ENCODE measurements at places on chromosomes 3 and 15.

DNA sequence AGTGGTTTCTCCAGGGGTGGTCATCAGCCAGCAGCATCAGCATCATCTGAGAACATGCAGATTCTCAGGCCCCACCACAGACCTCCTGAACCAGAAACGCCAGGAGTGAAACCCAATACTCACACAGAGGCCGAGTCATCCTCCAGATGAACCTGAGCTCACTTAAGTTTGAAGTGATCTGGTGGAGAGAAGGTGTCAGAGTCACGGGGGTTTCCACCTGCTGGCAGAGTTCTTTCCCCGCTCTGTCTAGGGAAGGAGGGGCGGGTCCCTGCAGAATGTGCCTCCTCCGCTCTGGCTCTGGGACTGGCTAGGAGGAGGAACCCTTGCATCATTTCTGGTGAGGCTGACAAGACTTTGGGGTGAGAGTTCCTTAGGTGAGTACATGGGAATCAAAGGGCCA, 13.3 kb upstream of the KIF23 start:
- no peak for DNase-seq
- no peak overlapping the region for H3K27ac ChIP-seq
- H3K4me1 ChIP-seq, result no peaks in the 10 kb centered on the region

GRCh38 chr3:177444696-177445095, 247.4 kb upstream of the TBL1XR1 start:
- peaks cover 6% of the 10 kb centered on the region for H3K4me1 ChIP-seq
- no peak overlapping the region for H3K27ac ChIP-seq
- no peaks in the 10 kb centered on the region for H3K36me3 ChIP-seq
- no peaks in the 10 kb centered on the region for H3K27me3 ChIP-seq

DNA sequence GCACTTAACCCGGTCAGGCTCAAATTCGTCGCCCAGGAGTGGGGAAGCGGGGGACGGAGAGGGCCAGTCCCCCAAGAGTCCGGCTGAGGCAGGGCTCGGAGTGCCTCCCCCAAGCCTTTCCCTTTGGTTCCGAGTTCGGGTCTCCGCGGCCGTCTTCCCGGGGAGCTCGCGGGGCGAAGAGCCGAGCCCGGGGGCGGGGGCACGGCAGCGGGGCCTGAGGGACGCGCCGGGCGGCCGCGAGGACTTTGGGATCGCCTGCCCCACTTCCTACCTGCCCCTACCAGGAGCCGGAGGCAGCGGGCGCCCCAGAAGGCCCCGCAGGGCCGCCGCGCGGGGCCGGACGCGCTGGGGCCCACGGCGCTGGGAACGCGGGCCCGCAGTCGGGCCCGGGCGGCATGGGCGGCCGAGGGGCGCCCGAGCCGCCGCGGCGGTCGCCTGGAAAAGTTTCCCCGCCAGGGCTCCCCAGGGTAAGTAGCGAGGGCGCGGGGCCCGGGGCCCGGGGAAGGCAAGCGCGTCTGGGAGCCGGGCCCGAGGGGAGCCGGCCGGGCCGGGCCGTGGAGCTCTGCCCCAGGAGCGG, 2.8 kb downstream of the FURIN start:
- peaks cover 7% of the 10 kb centered on the region for H3K36me3 ChIP-seq
- no peaks in the 10 kb centered on the region for H3K27me3 ChIP-seq
- H3K4me3 ChIP-seq, result peak overlapping the region; percentile 78
- peaks cover 39% of the 10 kb centered on the region for H3K4me1 ChIP-seq
- DNase-seq, result no peak

DNA sequence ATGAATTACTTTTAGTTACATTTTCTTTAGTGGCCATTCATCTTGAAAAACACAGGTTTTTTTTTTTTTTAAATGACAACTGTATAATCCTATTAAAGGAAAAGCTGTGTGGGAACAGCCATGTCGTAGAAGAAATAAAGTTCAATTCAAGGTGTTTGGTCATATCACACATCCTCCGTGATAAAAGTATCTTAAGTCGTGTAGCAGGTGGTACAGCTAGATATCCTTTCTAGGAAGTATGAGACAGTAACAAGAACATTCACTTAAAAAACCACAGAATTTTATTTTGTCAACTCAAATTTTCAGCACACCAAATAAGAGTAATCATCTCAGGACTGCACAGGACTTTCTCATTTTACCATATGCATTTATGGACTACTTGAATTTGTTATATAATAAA, 16.1 kb downstream of the ZDHHC23 start:
- no peak overlapping the region for H3K4me3 ChIP-seq
- DNase-seq, result no peak
- peaks cover 7% of the 10 kb centered on the region for H3K36me3 ChIP-seq

DNA sequence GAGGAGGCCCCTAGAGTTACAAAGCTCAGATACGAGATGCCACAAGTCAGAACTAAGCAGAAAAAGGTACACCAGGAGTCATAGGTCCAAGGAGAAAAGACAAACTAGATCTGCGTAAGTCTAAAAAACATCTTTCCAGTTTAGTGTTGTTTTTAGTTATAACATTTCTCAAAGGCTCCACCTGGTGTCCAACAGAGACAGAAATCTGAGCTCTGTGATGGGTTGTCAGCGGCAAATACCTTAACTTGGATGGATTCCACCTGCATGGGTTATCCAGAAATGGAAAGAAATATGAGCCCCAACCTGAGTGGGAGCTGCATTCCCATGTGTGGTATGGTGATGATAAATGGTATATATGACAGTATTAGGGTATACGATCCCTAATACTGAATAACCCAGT, 238.6 kb upstream of the CHRM5 start:
- no peak overlapping the region for H3K27ac ChIP-seq
- H3K27me3 ChIP-seq, result no peaks in the 10 kb centered on the region
- peaks cover 19% of the 10 kb centered on the region for H3K36me3 ChIP-seq
- no peak overlapping the region for H3K4me3 ChIP-seq

DNA sequence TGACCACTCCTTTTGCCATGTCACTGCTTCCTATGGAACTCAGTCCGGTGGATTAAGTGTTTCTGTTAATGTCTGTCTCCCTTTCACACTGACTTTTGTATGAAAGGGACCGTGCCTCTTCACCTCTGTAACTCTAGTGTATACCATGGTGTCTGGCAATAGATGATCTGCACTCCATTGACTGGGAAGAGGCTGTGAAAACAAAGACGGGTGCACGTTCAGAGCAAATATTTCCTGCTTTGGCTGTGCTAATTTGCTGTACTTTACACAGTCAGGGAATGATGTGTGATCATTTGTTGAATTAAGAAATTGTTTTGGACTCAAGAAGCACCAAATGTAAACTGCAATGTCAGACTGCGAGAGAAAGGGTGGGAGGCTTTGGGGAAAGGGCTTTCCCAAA, 315.2 kb downstream of the RORA start:
- H3K4me3 ChIP-seq, result no peak overlapping the region
- H3K36me3 ChIP-seq, result no peaks in the 10 kb centered on the region
- H3K27me3 ChIP-seq, result no peaks in the 10 kb centered on the region

DNA sequence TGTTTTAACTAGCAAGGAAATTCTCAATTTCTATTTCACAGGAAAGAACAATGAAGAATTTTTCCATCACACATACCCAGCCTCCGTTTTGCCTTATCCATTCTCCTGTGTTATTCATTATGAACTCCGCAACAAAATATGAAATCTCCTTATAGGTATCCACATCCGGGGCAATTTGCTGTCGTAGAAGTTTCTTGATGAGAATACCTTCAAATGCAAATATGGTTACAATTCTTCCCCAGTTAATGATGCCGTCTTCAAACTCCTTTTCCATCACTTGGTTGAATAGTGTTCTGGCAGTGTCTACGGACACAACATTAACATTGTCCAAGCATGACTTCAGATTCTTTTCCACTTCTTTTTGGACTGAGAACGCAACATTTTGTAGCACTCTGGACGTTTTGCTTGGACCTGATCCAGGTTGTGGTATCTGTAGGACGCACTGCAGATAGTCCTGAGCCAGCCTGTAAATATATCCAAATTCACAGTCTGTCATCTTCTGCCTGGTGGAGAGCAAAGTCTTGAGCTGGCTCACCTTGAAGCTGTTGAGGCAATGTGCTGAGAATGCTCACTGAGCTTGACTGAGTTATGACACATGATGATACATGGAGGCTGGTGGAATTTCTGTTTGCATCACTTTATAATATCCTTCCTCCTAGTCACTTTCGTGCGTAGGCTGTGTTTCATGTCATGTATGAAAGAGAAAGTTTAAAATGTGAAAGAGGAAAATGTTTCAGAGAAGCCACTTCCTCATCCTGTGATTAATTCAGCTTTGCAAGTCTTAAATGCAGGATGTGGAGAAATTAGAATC, at the start of gene BCL2A1:
BCL2A1 (minus strand) TSS at position 573 of the 811 bp plus-strand sequence; CDS start at position 496, 77 bp downstream.
- H3K27me3 ChIP-seq, result no peaks in the 10 kb centered on the region
- H3K36me3 ChIP-seq, result no peaks in the 10 kb centered on the region
- no peak within 1 kb of the TSS for H3K27ac ChIP-seq
- H3K4me1 ChIP-seq, result no peaks in the 10 kb centered on the region

- H3K4me1 ChIP-seq, result peaks cover 23% of the 10 kb centered on the region
- peak overlapping the region; percentile 74 for H3K27ac ChIP-seq
- no peaks in the 10 kb centered on the region for H3K27me3 ChIP-seq
- no peak for DNase-seq
These were observed 7.5 kb downstream of the IDH3A start for GRCh38 chr15:78156653-78157052.

DNA sequence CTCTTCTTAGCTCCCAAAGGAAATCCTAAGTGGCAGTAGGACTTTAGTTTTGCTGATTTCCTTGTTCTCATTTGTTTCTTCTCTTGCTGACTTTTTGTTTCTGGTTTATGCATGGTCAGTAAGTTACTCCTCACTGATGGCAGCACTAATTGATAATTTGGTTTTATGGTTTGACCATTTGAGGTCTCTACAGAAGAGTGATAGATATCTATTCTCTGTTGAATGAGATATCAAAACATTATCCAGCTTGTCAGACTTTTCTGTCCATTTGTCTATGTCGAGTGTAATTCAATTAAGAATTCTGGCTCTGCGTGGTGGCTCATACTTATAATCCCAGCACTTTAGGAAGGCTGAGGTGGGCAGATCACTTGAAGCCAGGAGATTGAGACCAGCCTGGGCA, 84.5 kb upstream of the PLXND1 start:
- peaks cover 12% of the 10 kb centered on the region for H3K4me1 ChIP-seq
- H3K27me3 ChIP-seq, result no peaks in the 10 kb centered on the region
- H3K27ac ChIP-seq, result no peak overlapping the region
- no peak overlapping the region for H3K4me3 ChIP-seq

GRCh38 chr3:97927704-97928103, 44.5 kb downstream of the RIOX2 start:
- no peak overlapping the region for H3K4me3 ChIP-seq
- H3K27ac ChIP-seq, result no peak overlapping the region

- H3K4me1 ChIP-seq, result no peaks in the 10 kb centered on the region
- H3K27ac ChIP-seq, result no peak overlapping the region
These were observed 907.3 kb upstream of the CFAP20DC start for GRCh38 chr3:59957150-59957549.

GRCh38 chr15:89785064-89785773, 9.1 kb downstream of the MESP2 start:
- DNase-seq, result no peak
- H3K36me3 ChIP-seq, result no peaks in the 10 kb centered on the region
- no peak overlapping the region for H3K27ac ChIP-seq
- H3K4me1 ChIP-seq, result no peaks in the 10 kb centered on the region
- H3K27me3 ChIP-seq, result no peaks in the 10 kb centered on the region

DNA sequence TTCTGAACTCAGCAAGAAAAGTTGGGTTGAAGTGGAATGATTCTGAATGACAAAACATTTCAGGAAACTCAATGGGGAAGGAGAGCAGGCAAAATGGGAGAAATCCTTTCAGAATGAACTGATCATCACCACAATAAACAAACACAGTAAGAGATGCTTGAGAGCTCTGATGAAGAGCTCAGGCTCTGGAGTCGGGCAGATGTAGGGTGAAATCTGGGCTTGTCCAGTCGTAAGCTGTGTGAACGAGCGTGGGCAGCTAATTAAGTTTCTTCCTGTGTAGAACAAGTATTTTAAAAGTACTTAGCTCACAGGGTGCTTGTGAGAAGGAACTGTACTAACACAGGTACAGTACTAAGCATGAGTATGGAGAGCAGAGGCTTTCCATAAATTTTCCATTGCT, 406.2 kb downstream of the FOXP1 start:
- no peak overlapping the region for H3K27ac ChIP-seq
- H3K27me3 ChIP-seq, result no peaks in the 10 kb centered on the region
- peaks cover 18% of the 10 kb centered on the region for H3K4me1 ChIP-seq
- DNase-seq, result no peak
- no peak overlapping the region for H3K4me3 ChIP-seq

- no peak for DNase-seq
- no peak overlapping the region for H3K4me3 ChIP-seq
- H3K4me1 ChIP-seq, result no peaks in the 10 kb centered on the region
- H3K27me3 ChIP-seq, result peaks cover 35% of the 10 kb centered on the region
These were observed 5.9 kb downstream of the CAMK2N2 start for GRCh38 chr3:184255291-184256039.

GRCh38 chr15:70165716-70166284, 68.1 kb upstream of the TLE3 start:
- no peaks in the 10 kb centered on the region for H3K36me3 ChIP-seq
- DNase-seq, result peak; percentile 57
- peak overlapping the region; percentile 58 for H3K27ac ChIP-seq
- H3K4me3 ChIP-seq, result no peak overlapping the region

DNA sequence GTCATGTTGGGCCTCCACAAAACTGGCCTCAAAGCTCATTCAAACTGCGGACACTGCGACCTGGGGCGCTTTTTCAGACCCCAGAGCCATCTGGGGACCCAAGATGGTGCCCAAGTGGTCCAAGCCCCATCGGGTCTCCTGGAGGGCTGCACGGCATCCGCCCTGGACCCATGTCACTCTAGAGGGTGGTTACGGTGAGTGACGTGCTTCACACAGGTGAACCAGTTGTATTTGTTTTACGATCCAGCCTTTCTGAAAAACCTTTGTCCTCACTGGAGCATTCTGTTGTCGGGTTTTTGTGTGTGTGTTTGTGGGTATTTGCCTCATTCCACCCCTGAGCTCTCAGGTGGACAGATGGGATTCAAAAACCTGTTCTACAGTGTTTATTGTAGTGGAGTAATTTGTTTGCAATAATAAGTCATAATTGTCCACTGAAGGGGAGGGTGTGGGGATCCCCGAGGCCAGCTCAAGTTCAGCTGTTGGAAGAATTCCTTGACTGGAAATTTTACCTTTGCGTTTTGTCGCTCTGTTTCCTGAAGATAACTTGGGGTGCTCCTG, 1.9 kb downstream of the SLC51A start:
- H3K4me1 ChIP-seq, result peaks cover 9% of the 10 kb centered on the region
- H3K27ac ChIP-seq, result no peak overlapping the region
- no peaks in the 10 kb centered on the region for H3K36me3 ChIP-seq
- H3K4me3 ChIP-seq, result no peak overlapping the region
- DNase-seq, result no peak
- peaks cover 34% of the 10 kb centered on the region for H3K27me3 ChIP-seq

DNA sequence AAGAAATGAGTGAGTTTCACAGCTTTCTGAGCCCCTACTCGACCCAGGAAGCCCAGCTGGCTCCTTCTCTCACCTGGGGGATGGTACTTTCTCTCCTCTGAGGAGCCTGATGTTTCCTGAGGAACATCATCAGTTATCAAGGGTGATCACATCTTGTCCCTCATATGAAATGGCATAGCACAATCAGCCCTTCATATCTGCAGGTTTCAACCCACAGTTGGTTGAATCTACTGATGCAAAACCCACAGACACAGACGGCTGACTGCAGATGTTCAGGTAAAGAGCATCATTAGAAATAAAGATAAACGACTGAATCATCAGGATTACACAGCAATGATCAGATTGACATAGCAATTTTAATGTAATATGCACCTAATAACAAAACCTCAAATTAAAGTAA, 93.6 kb upstream of the OSTN start:
- no peaks in the 10 kb centered on the region for H3K4me1 ChIP-seq
- H3K4me3 ChIP-seq, result no peak overlapping the region
- no peaks in the 10 kb centered on the region for H3K36me3 ChIP-seq
- no peak overlapping the region for H3K27ac ChIP-seq
- H3K27me3 ChIP-seq, result no peaks in the 10 kb centered on the region

- no peaks in the 10 kb centered on the region for H3K4me1 ChIP-seq
- H3K27ac ChIP-seq, result no peak overlapping the region
- H3K36me3 ChIP-seq, result no peaks in the 10 kb centered on the region
- no peaks in the 10 kb centered on the region for H3K27me3 ChIP-seq
- DNase-seq, result no peak
These were observed 105.0 kb downstream of the FOXP1 start for GRCh38 chr3:71478568-71478967.
